HAP-1 (cell line): ENCODE measurements at places on chromosomes 16 and 17.

DNA sequence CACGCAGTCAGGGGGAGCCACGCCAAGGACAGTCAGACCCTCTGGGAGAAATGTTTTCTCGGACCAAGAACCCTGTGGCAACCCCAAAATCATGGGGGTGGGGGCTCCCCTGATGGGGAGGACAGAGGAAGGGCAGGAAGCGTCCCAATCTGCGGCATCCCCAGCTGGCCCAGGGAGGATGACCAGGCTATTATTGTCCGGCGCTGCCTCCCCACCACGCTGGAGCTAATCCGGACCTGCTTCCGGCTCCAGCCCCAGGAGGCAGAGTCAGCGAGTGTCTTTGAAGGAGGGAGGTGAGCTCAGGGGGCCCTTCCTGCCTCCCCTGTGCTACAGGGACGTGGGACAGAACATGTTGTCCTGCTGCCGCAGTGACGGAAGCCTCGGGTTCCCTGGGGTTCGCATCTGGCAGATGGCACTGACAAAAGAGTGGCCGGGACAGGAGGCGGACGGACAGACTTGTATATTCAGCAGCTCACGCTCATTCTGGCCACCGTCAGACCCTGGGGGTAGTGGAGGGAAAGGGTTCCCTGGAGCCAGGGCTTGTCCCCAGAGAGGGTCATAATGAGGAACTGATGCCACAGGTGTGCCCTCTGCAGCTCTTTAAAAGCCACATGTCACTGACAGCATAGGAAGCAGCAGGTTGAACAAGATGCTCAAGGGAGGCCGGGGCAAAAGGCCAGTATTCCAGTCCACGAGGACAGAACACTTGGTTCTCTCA is 54.3 kb upstream of the CDC42EP4 start:
- no peak for DNase-seq

DNA sequence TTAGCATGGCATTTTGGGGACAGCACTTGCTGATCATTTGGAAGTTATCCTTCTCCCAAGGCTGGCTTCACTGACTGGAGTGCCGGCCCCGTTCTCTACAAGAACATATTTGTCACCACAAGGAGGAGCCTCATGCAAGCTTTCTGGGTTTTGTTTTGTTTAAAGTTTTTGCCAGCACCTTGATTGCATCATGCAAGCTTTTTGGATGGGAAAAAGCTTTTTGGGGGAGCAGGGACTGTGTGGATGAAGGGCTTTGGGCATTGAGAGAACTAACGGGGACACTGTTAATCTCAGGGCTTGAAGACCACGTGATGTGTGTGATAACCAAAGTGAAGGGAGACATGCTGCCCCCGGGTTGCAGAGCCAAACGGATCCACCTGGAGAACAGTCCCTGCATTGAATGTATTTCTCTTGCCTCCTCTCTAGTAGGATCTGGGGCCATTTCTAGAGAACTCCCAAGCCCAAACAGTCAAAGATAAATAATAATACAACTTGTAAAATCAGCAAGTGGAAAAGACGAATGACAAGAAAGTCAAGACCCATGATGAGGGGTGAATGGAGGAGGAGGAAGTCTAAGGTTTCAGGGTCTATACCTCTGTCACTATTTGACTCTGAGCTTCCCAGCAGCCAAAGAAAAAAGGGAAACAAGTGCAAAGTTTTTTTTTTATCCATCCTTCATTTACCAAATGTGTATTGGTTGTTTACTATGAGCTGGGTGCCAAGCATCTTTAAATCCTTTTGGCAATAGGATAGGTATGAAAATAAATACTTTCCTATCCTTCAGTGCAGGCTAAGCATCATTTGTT is 17.2 kb downstream of the TMEM114 start:
- DNase-seq: peak; percentile 35

DNA sequence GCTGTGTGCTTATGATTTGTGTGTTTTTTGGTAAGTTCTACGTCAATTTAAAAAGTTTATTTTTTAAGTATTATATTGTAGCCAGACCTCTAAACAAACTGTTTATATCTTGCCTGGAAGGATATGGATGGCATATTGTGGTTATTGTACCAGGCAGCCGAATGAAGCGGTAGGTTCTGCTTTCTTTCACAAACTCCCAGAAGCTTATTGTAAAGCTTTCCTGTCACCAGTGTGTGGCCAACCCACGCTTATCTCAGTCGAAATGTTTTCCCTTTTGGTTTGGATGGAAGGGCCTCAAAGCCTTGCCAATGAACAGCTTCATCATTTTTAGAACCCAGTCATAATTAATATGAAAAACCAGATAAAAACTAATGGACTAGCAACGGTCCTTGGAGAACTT is 53.1 kb downstream of the CYB5B start:
- no peak for DNase-seq

GRCh38 chr16:31253642-31254045 is 6.1 kb upstream of the ITGAM start:
- DNase-seq: no peak

- peak; percentile 10 for DNase-seq
These were observed 35.0 kb downstream of the NMT1 start for GRCh38 chr17:45096141-45096540.

DNA sequence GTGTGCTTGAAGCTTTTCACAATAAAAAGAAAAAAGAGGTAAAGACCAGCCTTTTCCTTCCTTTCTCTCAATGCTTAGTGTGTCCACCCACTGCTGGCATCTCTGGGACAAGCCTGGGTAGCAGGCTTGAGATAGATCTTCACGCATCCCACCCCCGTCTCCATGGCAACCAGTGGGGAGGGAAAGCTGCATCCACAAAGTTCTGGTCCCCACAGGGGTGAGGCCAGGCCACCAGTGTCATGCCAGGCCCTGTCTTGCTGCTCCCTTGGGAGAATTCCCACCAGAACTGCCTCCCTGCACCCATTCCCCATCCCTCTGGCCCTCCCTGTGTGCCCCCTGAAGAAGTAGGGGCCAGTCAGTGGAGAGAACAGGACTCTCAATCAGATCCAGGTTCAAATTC is 259.9 kb downstream of the MRTFB start:
- no peak for DNase-seq

DNA sequence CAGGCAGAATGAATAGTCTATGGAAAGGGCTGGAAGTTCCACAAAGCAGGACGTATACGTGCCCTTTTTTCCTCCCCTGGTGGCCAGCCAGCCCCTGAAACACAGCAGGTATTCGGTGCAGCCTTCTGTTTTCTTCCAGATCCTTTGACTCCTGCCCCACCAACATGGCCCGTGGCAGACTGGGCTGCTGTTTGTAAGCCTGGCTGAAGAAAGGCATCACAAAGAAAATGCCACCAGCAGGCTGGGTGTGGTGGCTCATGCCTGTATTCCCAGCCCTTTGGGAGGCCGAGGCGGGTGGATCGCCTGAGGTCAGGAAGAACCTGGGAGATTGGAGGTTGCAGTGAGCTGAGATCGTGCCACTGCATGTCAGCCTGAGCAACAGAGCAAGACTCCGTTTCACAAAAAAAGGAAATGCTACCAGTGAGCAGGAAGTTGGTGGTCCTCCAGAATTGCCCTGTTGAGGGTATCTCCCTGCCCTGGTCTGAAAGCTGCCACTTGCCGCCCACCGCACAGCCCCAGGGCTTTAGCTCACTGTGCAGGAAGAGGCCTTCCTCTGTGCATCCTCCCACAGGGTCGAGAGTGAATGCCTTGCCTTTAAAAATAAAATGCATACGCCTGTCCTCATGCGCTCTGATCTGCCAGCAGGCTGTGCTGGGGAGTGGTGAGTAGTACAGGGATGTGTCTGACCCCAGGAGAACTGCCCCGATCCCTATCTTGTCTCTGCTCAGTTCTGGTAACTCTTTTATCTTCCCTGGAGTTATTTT is 587.7 kb downstream of the MAF start:
- no peak for DNase-seq
